Stimulated activated CD8-positive, alpha-beta memory T cell treated with anti-CD3 and anti-CD28 coated beads, Interleukin-4, amount 100 ng/mL, for 4 hours (primary cell): ENCODE measurements at places on chromosomes 3 and 15.

GRCh38 chr15:25721605-25721955 lies 141.5 kb downstream of the ATP10A start:
- DNase-seq, result no peak

GRCh38 chr3:25843332-25843731 lies 53.4 kb downstream of the OXSM start:
- DNase-seq, result no peak

DNA sequence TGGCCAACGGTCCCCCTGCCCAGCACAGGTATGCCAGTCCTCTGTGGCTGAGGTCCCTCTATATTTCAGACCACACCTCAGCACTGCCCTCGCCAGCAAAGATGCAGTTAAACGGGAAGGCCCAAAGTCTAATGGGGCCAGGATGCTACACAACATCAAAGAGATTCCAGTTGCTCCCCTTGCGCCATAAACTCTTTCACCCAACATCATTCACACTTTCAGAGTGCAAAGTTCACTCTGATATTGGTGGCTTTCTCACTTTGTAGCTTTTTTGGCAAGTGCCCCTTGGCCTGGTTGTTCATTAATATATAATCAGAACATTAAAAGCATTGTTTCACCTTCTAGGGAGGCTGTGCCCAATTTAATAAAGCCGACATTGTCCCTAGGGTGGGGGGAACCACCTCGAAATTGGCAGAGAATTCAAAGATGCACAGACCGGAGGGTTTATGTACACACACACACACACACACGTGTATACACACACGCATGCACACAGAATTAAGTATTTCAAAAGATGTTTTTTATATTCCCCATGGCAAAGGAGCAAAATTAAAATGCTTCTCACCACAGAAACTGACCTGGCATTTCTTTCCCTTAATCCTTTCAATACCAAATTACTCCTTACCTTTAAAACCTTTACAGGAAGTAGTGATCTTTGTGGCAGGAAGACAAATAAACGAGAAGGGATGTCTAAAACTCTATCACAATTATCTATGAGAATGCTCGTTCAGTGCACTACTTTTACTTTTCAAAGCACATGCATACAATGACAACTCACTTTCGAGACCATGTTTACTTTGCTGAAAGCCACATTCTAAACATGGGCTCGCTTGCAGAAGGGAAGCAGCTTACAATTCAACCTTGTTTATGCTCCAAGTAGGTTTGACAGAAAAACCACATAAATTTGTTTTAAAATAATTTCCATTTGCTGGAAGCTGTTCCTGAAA lies 19.5 kb downstream of the LRIG1 start:
- no peak for DNase-seq

DNA sequence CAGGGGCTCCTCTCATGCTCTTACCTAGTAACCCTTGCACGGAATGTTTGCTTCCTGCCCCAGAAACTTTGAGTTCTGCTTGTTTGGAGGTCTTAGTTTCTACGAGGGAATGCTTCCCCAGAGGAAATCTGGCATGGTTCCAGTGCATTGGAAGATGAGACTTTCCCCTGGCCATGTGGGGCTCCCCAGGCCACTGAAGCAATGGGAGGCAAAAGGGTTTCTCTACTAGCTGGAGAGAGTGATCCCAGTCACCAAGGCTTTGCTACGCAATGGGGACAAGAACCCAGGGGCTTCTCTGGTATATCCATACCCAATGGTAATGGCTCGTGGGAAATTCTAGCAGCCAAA lies 44.2 kb upstream of the RPL32 start:
- no peak for DNase-seq

GRCh38 chr15:72220687-72221086 lies 10.3 kb downstream of the PKM start:
- DNase-seq, result no peak

- DNase-seq, result no peak
Observed at GRCh38 chr3:31240466-31240865, 292.3 kb upstream of the STT3B start.

DNA sequence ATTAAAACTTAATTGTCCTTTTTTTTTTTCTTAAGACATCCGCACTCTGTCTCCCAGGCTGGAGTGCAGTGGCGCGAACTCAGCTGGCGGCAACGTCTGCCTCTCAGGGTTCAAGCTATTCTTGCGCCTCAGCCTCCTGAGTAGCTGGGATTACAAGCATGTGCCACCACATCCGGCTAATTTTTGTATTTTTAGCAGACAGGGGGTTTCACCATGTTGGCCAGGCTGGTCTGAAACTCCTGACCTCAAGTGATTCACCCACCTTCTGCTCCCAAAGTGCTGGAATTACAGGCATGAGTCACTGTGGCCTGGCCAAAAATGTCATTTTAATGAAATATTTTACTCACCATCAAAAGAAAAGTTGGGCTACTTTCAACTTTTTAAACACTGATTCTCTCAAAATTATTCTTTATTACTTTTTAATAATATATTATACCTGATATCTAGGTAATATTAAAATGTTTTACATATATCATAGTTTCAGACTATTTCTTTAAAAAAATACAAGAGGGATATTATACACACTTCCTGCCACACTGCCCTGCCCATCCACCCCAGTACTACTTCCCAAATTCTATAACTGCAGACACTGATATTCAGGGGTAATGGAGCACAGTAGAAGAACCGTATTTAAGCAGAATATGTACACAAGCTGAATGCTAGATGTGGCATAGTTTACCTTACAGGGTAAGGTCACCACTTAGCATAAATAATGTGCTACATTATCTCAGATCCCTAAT lies 723.9 kb upstream of the ZNF385D start:
- no peak for DNase-seq

DNA sequence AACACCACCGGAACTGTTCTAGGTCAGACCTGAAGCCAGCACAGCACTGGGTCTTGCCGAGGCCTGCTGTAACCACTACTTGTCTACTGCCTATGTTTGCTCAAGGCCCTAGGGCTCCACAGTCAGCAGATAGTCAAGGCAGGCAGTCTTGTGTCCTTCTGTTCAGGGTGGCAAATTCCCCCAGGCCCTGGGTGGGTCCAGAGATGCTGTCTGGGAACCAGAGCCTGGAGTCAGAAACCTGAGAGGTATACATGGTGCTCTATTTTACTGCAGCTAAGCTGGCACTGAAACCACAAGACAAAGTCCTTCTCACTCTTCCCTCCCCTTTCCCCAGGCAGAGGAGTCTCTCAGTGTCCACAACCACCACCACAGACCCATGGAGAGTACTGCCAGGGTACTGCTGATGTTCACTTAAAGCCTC lies 89.9 kb downstream of the BBX start:
- DNase-seq, result no peak

GRCh38 chr3:27681249-27681748 lies 40.8 kb downstream of the EOMES start:
- DNase-seq, result no peak

DNA sequence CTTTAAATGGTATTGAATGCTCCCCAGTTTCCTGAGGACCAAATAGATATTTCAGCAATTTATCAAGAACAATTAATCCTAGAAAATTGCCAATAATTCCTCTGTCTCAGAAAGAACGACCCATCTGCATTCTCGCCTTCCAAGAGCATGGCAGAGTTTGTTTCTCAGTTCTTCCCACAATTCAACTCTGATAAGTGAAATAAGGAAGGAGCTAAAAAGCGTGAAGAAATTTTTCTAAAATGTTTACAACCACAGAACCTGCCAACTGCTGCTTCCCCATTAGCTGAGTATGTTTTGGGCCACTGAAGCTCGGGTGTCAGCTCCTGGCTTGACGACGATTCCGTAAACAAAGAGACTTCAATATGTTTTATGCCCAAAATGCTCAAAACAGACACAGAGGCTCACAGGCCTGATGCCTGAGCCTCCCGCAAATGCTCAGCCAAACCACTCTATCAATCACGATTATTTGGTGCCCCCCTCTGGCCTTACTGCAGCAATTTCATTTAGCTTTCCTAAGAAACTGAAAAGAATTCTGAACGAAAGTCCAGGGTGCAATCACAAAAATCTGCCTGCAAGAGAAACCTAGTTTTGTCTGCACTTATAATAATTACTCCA lies 259.2 kb upstream of the CCDC54 start:
- no peak for DNase-seq

GRCh38 chr3:10555263-10555662 lies 49.9 kb upstream of the ATP2B2 start:
- DNase-seq, result no peak

DNA sequence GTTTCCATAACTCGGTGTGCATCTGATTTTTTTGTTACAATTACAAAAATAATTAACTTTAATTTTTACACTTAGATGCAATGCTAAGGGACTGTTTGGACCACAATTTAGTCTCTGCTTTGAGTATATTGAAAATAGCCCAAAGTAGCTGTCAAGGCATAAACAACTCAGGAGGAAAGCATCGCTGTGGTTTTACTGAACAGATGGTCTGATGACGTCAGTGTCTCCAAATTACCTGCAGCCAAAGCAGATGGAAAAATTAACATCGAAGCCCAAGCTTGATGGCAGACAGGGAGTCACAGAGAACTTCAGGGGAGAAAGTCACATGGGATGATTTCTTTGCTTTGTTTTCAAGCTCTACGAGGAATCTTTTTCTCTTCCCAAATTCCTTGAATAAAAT lies 83.1 kb upstream of the PLCL2 start:
- DNase-seq, result no peak

- DNase-seq, result no peak
Observed at GRCh38 chr3:148227534-148227933, 470.2 kb upstream of the AGTR1 start.

- DNase-seq, result no peak
Observed at GRCh38 chr15:70573121-70573850, 190.1 kb downstream of the UACA start.

- DNase-seq, result no peak
Observed at GRCh38 chr15:57506422-57506821, 85.3 kb upstream of the MYZAP start.

DNA sequence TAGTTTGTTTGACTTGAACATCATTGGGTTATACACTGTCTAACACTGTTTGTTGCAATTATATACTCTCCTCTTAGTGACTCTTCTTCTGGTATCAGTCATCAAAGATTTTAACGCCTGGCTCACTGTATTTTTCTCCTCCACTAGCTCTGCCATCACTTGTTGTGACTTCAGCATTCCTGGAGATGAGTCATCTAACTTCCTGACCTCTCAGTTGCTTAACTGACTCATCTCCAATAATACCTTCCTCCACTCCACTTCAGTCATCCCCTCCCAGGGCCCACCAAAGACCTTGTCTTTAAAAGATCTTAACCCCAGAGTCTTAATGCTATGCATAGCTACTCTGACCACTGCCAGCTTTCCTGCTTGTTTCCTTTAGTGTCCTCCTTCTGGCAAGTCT lies 28.6 kb upstream of the CLSTN2 start:
- no peak for DNase-seq

- no peak for DNase-seq
Observed at GRCh38 chr3:105473521-105474223, 107.0 kb downstream of the ALCAM start.

- DNase-seq, result no peak
Observed at GRCh38 chr3:2390926-2391532, 292.4 kb downstream of the CNTN4 start.

DNA sequence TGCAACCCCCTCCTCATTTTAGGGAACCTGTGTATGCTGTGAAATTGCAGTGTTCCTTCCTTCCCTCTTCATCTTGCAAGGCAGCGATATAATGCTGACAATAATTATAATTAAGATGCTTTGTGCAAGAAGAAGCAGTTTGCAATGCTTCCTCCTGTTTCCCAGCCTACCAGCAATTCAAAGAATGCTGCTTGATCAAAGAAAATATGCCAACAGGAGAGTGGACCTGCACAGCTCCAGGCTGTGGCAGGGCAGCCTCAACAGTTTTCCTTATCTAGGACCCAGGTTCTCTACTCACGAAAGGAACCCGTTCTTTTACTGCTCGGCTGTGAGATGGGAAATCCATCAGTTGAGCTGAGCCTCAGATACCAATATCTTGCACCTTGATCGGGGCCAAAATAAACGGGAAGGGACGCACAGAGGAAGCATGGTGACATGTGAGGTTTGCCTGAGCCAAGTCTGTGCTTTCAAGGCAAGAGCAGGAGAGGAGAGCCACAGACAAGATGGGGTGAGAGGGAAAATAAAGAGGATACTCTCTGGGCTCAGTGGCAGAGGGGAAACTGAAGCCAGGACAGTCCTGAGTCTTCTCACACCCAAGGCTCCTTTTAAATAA lies 22.6 kb upstream of the LRTM1 start:
- DNase-seq, result no peak
